ENCODE measurements at places on chromosomes 2 and 18. TPM values are rescaled to one million over a fixed set of nuclear protein-coding genes. Genes with fewer than 3 reads are reported as not detected.

NT5DC4 gene
- polyA plus RNA-seq = not detected

AKAIN1 gene
- polyA plus RNA-seq = not detected

GKN1 gene
- polyA plus RNA-seq = not detected

ODC1 gene
- 24.2 TPM for polyA plus RNA-seq

Measured in GM23338 (cell line).